ENCODE measurements at places on chromosomes 11 and 22.

DNA sequence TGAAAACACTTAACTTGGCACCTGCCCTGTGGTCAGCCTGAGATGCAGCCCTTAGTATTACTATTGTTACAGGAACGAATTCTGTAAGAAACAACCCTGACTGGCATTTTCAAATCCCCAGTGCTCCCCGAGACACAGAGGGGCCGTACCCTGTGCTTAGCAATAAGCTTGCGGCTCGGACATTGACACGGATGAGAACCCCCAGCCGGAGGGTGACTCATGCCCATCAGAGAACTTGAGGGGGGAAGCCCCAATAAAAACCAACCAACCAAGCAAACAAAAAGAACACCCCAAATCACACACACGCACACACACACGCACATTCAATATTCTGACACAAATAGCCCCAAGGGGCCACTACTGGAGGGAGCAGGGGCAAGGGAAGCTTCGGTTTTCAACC is 63.8 kb downstream of the SHISAL1 start:
- DNase-seq = no peak

DNA sequence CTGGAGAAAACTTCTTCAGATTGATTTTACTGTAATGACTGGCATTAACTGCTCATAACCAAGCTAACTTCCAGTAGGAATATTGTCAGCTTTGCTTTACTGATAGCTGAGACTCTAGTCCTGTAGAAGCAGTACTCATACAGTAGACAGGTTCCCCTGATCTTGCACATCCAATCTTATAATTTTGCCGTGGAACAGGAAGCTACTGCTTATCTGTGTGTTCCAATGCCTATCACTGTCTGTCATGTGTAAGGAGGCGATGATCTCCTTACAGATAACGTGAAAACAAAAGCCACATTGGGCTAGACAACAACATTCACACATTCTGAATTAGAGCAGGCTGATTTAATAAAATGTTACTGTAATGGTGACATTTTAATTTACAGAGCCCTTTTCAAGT is 13.2 kb downstream of the HSD17B12 start:
- DNase-seq = no peak

DNA sequence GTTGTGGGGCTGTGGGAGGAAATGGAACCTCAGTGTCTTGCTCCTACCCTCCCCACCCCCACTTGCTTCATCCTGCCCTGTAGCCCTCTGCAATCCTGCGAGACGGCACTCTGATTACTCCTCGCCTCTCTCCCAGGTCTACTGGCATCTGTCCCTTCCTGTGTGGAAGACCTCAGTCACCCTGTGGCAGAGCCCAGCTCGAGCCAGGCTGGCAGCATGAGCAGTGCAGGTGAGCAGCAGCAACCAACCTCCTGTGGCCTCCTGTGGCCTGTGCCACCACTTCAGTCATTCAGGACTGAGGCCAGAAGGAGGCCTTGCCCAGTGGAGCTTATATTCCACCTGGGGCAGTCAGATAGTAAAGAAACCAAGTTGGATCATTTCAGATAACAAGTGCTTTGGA is 14.7 kb upstream of the MAPK8IP1 start:
- DNase-seq = no peak

DNA sequence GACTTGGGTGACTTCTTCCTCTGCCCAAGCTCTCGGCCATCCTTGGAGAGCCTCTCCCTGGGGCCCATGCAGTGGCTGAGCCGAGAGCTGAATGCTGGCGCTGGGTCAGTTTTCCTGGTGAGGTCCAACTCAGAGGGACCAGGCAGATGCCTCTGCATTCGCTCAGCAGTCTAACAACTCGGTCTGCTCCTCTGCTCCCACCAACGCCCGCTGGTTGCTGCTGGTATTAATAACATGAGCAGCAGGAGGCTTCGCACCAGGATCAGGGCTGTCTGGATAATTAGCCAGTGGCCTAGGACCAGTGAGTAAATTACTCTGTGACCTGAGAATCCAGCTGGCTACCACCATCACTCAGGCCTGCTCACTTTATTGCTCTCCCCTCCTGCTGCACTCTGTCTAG is 77.7 kb upstream of the FAM181B start:
- DNase-seq = no peak

DNA sequence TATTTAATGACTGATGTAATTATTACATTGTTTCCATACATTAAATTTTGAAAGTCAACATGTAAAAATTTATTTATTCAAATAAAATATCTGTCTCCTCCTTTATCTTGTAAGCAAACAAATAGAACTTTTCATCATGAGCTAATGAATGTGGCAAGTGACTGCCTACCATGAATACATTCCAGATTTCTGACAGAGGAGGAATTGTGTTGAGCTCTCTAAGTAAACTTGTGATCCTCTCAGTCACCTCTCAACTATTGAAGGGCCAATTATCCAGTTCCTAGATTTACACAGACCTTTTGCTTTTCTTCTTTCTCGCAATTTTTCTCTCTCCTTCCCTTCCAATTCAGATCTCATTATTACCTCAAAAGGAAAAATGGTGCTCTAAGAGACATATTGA is 21.5 kb downstream of the PRRG4 start:
- no peak for DNase-seq

- DNase-seq = no peak
Measured at GRCh38 chr22:38754751-38755154, 1.0 kb downstream of the SUN2 start.

GRCh38 chr22:23539135-23539838 is 40.8 kb downstream of the IGLL1 start:
- DNase-seq = peak; percentile 82

DNA sequence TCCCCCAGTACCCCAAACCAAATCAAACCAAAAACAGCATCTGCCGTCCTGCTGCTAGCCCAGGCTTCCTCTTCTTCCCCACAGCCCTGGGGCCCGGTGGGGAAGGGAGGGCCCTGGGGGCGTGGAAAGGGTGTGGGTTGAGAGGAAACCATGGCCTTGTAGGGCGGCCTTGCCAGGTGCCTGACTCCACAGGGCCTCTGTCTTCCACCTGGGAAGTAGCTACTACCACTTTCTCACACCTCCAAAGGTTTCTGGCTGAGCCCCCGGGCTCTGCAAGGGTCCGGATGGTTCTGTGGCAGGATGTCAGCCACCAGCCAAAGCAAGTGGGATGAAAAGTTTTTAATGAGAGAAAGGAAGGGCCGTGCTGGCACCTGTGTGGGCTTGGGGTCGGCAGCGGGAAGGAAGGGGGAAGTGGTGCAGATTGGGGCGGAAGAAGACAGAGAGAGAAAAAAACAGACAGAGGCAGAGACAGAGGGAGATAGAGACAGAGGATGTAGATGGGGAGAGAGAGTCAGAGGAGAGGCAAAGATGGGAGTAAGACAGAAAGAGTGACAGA is 10.5 kb downstream of the TPST2 start:
- no peak for DNase-seq

DNA sequence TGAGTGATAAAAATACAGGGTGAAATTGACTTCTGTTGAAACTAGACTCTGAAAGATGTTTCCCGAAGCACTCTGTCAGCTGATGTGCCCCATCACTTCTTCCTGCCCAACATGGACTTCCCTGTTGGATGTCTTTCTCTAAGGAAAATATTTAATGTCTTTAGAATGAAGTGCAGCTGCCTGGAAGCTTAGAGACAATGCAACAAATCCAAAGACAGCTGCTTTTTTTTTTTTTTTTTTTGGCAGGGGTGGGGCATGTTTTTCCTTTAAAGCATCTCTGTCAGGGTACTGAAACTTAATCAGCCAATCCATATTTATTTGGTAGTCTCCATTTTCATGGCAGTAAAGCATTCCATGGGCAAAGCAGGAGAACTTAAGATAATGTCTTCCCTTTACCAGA is 5.9 kb downstream of the JAM3 start:
- DNase-seq = no peak
